Peyer's patch (tissue), 4 donors: ENCODE measurements at places on chromosomes 6 and 20. TPM values are rescaled to one million over a fixed set of nuclear protein-coding genes. Genes with fewer than 3 reads are reported as not detected.

GRCh38 chr6:121055572-121056163 is 278.6 kb downstream of the TBC1D32 start:
- no peak for DNase-seq

DNA sequence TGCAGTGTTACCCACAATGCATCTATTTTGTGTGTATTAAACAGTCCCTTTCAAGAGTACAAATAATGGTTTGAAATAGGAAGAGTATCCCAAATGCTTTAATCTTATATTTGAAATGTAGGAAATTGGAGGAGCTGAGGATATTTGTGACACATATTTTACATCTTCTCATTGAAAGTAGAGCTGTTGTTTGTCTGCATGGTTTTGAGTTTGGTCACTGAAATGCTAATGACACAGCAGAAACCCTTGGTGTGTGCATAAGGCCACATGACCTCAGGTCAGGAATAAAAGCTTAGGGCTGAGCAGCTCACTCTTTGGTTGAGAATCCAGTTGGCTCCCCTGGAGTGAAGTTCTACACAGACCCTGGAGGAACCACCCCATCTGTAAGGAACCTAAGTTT is 49.8 kb downstream of the TPD52L1 start:
- DNase-seq: no peak

DNA sequence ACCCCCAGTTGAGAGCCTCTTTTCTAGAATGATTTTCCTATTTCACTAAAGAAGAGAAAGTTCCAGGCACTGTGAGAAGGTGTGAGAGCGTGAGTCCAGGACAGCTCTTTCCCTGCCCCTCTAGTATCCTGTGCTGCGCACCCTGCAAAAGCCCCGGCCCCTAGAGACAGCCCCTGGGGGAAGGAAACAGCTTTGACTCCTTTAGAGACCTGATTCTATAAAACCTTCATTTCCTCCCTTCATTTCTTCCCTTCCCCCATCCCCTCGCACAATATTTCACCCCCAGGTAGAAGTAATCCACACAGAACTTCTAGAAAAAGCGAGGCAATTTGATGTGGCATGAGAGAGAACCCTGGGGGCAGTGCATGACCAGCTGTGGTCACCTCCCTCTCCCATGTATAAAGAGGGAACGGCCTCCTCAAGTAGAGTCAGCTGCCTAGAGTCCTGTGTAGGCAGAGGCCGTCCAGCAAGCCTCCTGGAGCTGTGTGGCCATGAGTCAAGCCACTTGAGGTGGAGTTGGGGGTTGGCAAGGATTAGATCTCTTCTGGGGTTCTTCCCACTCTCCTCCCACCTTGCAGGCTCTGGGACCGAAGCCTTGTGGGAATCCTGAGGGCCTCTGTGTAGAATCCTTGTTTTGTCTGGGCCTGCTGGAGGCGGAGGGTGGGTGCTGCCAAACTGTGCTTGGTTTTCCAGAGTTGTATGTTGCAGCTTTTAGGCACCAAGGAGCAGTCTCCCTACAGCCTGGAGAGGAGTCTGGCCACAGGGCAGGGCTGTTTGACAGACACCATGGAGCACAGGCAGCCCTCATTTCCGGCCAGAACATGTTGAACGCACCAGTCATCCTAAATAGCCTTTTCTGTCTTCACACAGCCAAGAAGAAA is 41.7 kb downstream of the CHMP4B start:
- peak; percentile 40 for DNase-seq

- DNase-seq: no peak
These were observed 291.7 kb downstream of the UTRN start for GRCh38 chr6:144576871-144577270.

DNA sequence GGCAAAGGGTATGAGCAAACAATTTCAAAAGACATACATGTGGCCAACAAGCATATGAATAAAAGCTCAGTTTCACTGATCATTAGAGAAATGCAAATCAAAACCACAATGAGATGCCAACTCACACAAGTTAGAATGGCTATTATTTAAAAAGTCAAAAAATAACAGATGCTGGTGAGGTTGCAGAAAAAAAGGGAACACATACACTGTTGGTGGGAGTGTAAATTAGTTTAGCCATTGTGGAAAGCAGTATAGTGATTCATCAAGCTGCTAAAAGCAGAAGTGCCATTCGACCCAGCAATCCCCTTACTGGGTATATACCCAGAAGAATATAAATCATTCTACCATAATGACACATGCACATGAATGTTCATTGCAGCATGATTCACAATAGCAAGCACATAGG is 6.7 kb upstream of the KHDC1L start:
- DNase-seq: no peak

DNA sequence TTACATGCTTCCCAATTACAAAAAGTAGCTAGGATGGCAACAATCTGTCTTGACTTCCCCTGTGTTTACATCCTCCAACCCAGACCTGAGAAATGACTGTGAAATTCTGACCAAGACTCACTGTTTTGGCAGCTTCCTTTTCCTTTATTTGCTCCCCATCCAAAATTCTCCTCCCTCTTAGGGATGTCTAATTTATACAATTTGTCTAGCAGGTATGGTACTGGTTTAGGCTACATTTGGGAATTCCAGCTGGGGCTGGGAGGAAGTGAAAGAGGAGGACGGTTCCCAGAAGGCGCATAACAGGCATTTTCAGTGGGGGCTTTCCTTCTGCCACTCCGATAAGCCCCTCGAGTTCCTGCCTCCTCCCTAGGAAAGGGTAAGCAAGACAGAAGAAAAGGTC is 231.5 kb upstream of the BTBD3 start:
- no peak for DNase-seq

DNA sequence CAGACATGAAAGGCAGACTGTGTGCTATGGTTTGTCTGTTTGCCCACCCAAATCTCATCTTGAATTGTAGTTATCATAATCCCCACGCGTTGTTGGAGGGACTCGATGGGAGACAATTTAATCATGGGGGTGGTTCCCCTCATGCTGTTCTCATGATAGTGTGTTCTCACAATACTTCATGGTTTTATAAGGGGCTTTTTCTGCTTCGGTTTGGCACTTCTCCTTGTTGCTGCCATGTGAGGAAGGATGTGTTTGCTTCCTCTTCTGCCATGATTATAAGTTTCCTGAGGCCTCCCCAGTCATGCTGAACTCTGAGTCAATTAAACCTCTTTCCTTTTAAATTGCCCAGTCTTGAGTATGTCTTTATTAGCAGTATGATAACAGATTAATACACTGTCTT is 47.2 kb upstream of the MICB start:
- no peak for DNase-seq

GRCh38 chr20:51966296-51966971 is 164.1 kb upstream of the SALL4 start:
- DNase-seq: peak; percentile 55

GRCh38 chr6:20092071-20092566 is 120.2 kb downstream of the MBOAT1 start:
- no peak for DNase-seq

DNA sequence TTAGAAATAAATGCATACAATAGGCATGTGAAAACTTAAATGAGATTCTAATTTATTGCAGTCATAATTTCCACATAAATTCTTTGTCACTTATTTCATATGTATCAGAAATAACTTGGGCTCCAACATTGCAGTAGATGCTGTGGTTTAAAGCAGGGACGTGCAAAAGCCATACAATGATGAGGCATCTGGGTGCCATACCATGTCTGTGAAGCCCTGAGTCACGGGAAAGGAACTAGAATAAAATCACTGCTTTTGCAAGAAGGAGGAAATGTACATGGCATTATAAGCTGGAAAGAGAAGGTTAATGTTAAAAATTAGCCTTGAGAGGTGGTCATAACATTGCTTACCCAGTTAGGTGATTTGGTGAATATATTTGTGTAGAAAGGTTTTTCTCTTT is 180.4 kb downstream of the SASH1 start:
- no peak for DNase-seq

- no peak for DNase-seq
These were observed 9.4 kb downstream of the ABCC10 start for GRCh38 chr6:43436577-43437282.

DNA sequence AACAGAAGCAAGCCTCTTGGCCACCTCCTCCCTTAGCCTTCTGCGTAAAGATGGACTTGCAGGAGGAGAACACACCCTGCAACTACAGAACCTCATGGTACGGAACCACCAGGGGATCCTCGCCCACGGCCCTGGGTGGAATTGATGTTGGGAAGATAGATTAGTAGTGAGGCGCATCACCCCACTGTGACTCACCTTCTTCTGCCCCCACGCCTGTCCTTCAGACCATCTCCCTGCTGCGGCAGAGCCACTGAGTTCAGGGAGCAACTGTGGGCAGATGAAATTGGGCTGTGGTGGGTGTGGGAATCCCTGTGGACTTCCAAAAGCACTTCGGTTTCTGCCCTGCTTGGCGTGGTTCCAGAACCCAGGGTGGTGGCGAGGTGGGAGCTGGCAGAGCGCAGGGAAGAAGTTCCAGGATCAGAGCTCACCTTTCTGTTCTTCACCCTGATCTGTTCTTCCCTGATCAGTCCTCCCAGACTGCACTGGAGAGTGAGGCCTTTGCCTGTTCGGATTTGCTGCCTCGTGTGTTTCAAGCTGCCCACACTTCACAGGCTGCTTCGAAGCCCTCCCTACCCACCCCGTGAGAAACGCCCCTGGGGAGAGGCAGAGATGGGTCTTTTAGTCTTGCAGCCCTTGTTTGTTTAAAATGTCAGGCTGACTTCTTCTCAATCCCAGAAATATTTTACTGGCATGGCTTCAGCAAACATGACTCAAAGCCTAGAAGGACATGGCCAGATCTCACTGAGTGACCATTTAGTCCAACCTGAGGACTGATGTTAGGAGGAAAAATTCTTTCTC is 92.8 kb upstream of the MLN start:
- DNase-seq: no peak

- DNase-seq: no peak
These were observed 277.1 kb upstream of the QKI start for GRCh38 chr6:163137398-163137881.

DNA sequence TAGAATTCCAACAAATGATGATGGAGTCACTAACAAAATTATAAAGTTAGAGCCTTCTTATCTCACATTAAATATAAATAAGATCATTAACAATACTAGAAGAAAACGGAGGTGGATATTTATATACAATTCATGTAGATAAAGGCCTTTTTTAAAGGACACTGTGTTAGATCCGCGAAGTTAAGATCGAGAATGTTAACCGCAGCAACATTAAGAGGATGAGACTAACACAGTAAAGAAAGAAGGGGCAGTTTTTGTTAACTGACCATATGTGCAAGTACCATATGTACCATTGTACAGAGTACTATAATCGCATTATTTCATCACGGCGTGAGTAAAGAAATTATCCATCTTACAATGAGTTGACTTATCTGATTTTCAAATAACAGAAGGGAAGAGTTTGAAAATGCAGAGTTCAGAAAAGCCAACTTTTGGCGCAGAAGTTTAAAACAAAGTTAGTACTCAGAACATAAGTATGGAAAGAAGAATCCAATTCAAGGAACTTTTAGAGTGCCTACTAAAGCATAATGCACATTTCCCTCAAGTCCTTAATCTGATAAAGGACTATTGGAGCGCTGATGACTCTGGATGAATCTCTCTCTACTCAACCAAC is 1.4 kb downstream of the FBXL4 start:
- DNase-seq: no peak

GRCh38 chr6:48377115-48377514 is 266.1 kb upstream of the PTCHD4 start:
- DNase-seq: no peak

GRCh38 chr6:39389484-39389767 is 66.9 kb upstream of the KCNK16 start:
- DNase-seq: no peak

Gene GNMT
- total RNA-seq: not detected

Gene MICB
- 7.0 TPM for total RNA-seq

Gene ACTL10
- total RNA-seq: not detected

Gene FAM50B
- total RNA-seq: 5.8 TPM

Gene HDDC2
- total RNA-seq: 35.9 TPM

Gene BEND6
- not detected for total RNA-seq

Gene C6orf132
- total RNA-seq: 97.3 TPM

Gene ZNF334
- total RNA-seq: 5.0 TPM

Gene PRL
- not detected for total RNA-seq

Gene ID1
- total RNA-seq: 551 TPM
